ENCODE measurements at places on chromosomes 5 and 9.

GRCh38 chr5:1058083-1058945, 49.7 kb downstream of the NKD2 start:
- DNase-seq = no peak

DNA sequence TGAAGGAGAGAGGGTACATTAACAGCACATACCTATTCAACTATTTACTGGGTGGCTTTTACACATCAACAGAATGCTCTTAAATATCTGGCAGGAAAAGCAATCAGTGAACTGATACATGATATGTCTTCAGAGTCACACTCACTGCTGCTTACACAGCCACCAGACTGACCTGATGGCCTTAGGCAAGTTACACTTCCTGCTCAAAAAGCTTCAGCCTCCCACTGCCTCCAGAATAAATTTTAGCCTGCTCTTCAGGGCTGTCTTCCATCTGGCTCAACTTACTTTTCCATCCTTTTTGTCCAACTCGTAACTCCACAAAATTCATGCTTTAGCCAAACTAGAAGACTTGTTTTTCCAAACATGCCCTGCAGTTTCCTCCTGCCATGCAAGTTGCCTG, 10.7 kb downstream of the LOX start:
- DNase-seq = no peak

GRCh38 chr5:173760461-173761177, 127.5 kb upstream of the CPEB4 start:
- DNase-seq = no peak

GRCh38 chr5:149759563-149759962, 29.5 kb downstream of the PPARGC1B start:
- no peak for DNase-seq

GRCh38 chr9:6931913-6932312, 174.1 kb downstream of the KDM4C start:
- no peak for DNase-seq

GRCh38 chr9:118059484-118060278, 355.5 kb downstream of the TLR4 start:
- no peak for DNase-seq

DNA sequence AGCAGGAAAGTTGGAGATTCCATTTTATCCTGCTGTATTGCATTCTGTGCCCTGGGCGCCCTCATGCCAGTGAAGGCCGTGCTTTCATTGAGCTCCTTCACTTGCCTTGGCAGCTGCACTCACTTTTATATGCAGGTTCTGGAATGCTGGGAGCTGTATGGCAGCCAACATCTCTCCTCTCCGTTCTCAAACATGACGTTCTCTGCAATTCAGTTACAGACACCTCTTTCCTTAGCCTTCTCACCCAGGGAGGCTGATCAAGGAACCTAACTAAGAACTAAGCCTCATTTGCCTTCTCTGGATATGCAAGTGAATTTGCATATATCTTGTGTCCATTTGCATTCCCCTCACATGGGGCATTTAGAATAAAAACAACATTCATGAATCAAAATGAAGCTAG, 29.4 kb upstream of the PURA start:
- DNase-seq = no peak

DNA sequence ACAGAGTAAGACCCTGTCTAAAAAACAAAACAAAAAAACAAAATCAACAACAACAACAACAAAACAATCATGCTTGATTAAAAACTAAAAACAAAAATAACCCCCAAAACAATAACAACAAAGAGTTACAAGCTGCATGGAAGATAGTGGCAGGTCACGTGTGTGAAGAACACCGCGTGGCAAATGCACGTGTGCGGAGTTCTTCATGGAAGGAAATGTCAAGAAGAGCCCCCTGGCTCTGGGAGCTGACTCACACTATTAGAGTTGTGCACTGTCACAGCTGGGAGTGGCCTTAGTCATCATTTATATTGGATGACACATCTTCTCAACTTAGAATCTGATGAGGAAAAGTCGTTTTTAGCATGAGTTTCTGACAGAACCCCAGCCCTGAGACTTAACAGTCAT, 110.5 kb downstream of the JMY start:
- no peak for DNase-seq

- DNase-seq = peak; percentile 19
Measured at GRCh38 chr5:1111727-1112289, at the start of gene SLC12A7. Gene SLC12A7, minus strand, starts transcription at chr5:1112063. Its CDS starts 72 bp downstream, at chr5:1111991.

DNA sequence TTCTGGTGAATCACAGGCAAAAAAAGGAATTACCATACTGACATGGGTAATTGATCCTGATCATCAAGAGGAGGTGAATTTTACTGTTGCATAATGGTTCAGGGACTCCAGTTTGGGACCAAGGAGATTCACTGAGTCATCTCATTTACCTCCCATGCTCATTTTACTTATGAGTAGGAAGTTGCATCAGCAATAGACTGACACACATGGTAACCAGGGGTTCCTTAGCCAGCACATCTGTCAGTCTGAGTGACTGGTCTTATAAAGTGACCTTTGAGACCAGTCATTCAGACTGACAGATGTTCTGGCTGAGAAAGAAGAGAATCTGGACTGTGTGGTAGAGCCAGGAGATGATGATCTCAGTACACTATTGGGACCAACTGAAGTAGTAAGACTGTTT, 384.6 kb upstream of the CD180 start:
- DNase-seq = no peak

GRCh38 chr5:125719681-125720347, 703.4 kb upstream of the GRAMD2B start:
- no peak for DNase-seq

DNA sequence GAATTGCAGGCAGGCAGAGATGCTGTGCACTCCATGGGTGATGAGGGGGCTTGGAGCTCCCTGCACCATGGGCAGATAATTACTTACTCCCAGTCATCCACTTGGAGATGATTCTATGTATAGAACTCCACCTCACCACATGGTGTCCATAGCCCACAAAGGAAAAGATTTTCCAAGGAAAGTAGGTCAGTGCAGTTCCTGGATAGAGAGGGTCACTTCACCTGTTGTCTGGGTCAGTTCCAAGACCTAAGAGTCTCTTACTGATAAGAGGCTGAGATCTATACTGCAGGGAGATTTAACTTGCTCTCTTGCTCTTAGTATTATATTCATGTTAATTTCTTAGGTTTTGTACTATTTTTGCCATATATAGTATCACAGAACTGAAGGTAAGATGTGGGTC, 113.9 kb upstream of the BRINP1 start:
- DNase-seq = no peak

DNA sequence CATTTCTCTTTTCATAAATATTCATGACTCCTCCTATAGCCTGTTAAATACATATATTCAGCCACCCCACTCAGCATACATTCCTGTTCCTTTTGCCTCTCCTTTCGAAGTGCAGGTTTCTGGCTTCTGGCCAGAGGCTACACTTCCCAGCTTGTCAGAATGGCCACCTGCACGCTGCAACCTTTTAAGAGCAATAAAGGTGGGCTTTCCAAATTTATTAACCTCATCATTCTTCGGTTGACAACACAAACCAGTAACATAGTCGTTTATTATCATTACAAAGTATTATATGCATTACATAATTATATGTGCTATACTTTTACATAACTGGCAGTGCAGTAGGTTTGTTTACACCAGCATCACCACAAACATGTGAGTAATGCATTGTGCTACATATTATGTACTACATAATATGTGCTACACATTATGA, 16.5 kb upstream of the TMEM171 start:
- DNase-seq = no peak

DNA sequence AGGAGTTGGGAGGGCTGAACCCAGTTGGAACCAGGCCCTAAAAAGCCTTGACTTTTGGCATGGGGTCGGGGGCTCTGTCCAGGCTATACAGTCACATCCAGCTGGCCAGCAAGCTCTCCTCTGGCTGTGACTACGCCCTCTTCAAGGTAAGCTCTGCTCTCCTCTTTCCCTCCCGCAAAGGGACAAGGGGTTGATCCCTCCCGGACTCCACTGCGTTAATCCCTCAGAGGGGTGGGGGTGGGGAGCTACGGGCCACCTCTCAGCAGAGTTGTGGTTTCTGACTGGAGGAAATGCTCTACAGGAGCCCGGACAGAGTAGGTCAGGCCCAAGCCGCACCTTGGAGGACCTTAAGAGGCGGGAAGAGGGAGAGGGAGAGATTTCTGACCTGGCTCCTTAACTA, 3.0 kb upstream of the TSPAN17 start:
- DNase-seq = no peak

DNA sequence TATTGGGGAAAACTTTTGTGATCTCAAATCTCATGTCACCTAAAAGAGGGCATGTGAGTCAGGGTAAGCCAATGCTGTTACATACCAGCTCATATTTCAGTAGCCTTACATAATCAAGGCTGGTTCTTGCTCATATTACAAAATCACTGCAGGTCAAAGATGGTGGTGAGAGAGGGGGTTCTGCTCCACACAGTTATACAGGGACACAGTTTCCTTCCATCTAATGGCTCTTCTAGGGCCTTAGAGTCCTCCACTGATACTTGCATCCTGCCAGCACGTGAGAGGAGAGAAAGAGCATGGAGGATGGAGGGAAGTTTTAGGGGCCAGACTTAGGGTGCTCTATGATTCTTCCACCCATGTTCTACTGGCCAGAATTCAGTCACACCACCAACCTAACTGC, 130.0 kb downstream of the LIFR start:
- DNase-seq = no peak

DNA sequence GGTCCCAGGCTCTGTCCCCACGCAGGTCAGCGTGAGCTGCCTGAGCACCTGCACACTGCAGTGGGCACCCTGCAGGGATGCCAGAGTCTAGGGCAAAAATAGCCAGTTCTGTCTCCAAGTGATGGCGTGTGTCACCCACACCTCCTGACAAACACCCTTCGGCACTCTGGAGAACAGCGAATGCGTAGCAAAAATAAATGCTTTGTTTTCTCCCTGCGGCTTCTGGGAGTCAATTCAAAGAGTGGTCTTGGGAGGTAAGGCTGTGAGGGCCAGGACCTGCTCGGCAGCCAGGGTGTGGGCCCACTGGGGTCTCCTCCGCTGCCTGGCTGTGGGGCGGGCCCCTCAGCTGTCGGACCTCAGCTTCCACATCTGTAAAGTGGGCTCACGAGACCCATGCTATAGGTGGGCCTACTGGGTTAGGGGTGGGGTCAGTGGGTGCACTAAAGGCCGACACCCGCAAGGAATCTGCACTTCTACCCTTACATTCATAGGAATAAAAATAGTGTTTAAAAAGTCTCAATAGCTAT, 37.4 kb downstream of the RASGEF1C start:
- DNase-seq = no peak

DNA sequence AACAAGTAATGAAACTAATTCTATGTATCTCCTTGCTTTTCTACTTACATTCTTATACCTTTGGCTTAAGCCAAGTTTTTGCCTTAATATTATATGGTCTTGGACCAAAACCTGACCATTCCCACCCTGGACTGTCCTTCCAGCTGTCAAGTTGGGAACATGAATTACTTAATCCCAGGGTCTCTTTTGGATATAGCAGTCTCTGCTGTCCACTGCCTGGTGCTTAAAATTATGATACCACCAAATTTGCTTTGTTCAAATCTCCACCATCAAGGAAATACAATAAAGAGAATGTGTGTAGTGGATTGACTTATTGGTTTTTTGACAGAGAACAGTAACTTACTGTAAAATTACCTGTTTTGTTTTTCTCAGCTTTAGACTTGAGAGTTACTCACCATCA, 66.2 kb downstream of the ABHD17B start:
- DNase-seq = no peak

- no peak for DNase-seq
Measured at GRCh38 chr9:78578072-78578471, 281.1 kb downstream of the PSAT1 start.

GRCh38 chr9:113228130-113228665, 6.9 kb downstream of the SLC31A1 start:
- no peak for DNase-seq

- DNase-seq = no peak
Measured at GRCh38 chr5:176412517-176413254, 3.7 kb downstream of the CLTB start.

DNA sequence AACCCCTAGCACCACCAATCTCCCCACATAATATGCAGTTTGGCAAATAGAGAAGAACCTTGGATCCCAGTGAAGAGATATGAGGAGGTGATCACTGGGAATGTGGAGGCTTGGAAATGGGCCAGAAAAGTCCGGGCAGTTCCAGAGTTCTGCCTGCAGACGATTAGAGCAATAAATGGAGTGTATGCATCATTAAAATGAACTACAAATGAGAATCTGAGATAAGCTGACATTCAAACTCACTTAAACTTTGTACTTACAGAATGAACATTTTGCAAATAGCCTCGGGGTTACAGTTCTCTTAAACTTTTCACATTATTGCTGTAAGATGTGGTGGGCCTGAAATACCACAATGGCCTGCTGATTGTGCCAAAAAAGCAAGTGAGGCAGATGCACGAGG, 23.0 kb upstream of the LHFPL2 start:
- no peak for DNase-seq

DNA sequence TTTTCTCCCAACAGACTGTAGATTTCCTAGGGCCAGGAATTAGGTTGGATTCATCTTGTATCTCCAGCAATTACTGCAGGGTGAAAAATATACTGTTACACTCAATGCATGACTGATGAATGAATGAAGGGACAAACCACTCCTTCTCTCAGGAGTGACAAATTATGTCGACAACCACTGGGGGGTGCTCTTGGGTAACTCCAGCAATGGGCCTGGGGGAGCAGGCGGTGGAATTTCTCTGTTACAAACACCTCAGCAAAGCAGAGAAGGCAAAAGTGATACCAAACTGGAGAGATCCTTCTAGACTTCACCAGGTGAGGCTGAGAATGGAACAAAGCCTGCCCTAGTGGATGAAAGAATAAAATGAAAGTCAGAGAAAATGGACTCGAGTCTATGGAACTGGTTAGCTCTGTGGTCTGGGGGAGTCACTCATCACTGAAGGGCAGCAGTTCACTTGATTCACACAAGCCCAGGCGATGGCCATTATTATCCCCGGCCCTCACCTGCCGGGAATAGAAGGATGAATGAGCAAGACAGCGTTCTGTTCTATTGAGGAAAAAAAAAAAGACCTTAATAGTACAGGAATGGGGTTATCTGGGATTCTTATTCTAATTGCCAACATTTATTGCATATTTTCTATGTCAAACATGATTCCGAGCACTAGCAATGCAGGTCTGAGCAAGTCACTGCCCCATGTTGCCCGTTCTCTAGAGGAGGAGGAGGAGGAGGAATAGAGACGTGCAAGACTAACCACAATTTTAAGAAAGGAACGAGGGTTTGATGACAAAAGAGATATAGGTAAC, 341.1 kb downstream of the ASTN2 start:
- DNase-seq = no peak

GRCh38 chr5:142095035-142095434, 13.5 kb upstream of the NDFIP1 start:
- no peak for DNase-seq

- no peak for DNase-seq
Measured at GRCh38 chr5:171714261-171714660, 71.4 kb upstream of the SMIM23 start.

- no peak for DNase-seq
Measured at GRCh38 chr9:81690251-81690851, 1.0 kb upstream of the TLE1 start.

Data from activated naive CD4-positive, alpha-beta T cell (primary cell).